ENCODE measurements at places on chromosomes 2 and 18.

- no peak for DNase-seq
Observed at GRCh38 chr18:35993013-35993412, 20.5 kb downstream of the RMP24 start.

DNA sequence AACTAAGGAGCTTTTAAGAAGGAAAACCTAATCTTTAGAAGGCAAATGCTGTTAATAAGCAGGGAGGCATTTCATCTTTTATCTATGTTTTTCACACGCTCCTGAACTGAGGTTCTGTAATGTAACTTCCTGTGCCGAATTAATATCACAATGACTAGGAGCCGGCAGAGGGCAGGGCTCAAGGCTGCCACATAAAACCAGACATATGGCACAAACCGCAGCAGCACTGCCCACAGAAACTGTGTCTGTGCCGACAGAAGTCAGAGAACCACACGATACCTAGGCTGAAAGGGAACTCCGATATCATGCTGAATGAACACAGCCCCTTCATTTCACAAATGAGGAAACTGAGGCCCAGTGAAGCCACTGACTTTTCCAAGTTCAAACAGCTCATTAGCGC lies 112.1 kb downstream of the EIPR1 start:
- no peak for DNase-seq

DNA sequence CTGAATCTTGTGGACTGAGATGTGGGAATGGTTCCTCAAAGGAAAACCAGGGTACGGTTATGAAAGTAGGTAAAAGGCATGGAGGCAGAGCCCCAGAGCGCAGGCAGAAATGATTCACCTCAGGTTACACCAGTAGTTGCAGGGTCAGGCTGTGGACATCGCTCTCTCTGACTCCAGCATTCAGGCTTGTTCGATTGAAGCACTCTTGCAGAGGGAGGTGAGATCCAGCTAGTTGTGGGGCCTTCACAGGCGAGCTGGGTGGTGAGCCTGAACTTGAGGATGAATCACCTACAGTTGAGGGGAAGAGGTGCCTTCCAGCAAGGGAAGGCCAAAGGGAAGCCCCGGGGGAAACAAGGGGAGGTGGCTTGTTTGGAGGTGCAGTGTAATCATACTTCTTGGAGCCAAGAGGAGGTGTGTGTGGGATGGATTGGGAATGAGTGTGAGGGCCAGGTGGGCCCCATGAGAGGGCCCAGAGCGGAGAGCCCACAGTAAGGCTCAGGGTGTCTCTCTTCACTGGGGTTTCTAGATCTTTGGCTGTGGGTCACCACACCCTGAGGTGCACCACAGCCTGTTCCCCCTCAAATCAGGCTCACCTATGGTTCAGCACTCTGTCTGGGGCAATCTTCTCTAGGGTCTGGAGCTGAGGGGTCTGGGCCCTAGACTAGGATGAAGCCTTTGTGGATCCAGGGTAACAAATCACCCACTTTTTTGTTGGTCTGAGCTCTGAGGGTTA lies 48.5 kb upstream of the MCFD2 start:
- no peak for DNase-seq

DNA sequence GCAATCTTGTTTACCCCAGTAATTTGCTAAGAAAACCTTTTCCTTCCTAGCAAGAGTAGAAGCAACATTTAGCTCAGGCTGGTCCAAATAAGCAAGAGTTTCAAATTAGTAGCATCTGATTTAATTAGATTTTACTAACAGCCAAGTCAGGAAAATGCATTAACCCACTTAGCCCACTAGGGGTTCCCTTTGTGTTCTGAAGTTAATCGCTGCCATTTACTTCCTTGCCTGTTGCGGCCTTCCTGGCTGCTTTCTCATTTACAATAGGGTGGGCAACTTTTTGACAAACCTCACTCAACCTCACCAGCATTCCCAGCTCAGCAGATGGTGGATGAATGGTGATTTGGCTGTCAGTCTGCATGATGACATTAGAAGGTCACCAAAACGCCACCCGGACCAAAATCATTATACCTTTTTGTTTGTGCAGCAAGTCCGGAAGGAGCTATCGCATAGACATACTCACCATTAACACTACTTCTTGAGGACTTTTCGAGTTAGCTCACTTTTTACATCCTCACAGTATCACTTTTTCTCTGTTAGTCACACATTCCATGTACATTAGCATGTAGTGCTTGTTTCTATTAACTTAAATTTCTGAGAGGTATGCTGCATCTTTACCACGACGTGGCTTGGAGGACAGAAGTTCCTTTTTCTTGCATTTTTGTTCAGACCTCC lies 101.5 kb upstream of the SETBP1 start:
- DNase-seq: no peak

DNA sequence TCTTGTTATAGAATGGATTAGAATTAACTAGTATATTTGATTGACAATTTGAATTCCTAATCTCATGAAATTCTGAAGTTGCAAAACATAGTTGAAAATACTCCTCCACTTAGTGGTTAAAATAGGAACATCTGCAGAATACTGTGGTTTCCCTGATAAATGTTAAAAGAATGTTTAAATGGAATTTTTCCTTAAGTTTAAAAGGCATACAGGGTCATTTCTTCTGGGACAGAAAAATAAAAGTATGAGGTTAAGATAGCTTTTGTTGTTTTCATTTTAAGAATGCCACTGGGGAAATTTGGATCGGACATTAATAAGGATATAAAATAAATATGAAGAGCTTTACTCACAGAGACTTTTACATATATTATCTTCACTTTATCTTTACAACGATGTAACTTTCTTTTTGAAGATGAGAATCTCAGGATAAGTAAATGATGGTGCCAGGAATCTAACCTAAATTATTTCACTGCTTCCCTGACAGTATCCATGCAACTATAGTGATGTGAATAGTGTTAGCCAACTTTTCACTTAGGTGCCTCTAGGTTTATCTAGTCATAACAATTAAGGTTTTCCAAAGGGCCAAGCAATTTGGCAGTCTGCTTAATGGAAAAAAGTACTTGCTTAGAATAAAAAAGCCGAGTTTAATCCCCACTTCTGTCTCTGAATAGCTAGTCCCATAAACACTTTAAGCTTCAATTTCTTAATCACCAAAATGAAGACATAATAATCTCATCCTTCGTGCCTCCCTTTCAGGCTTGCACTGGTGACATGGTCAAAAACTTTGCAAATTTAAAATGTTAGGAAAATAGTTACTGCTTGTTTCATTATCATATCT lies 151.8 kb upstream of the STK17B start:
- DNase-seq: no peak

DNA sequence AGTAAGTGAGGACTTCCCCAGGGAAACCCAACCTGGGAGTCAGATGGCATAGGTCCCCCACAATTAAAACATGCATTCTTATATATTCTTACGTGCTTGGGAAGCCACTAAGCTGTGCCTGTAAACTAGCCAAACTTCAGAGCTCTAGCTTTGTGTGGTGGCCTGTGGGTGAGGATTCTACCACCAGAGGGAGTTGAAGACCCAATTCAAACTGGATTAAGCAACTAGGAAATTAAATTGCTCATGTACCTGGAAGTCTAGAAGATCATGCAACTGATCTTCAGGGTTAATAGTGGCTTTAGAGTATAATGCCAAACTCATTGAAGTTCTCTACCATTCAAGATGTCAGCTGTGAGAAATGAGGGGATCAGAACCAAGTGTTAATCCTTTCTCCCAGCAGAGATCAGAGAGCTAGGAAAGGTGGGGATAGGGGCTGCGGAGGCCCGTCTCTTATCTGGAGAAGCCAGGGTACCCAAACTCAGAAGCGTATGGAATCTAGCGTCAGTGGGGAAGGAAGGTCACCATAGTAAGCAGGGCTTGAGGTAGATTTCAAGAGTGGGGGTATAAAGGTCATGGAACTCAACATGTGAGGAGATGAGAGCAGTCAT lies 53.2 kb upstream of the CCDC85A start:
- DNase-seq: no peak

- no peak for DNase-seq
Observed at GRCh38 chr2:54614819-54615218, 108.6 kb upstream of the EML6 start.

GRCh38 chr2:172978063-172978383 lies 97.6 kb upstream of the MAP3K20 start:
- no peak for DNase-seq

GRCh38 chr2:98088261-98088660 lies 1.3 kb downstream of the VWA3B start:
- DNase-seq: no peak

DNA sequence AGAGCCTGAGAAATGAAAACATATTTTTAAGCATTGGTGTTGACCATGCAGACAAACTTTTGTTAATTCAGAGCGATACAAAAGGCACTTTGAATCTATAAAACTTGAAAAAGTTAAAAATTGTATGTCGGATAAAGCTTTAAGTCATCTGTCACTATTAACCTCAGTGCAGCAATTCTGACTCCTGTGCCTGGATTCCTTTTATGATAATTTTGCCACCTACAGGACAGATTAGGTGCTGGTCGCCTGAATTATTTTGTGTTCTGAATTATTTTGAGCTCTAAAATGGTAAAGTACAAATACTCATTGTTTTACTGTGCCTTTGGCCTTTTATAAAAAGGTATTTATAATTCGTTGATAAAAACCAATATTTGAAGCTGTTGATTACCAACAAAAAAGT lies 19.4 kb upstream of the RNF138 start:
- no peak for DNase-seq

GRCh38 chr18:74331404-74331803 lies 15.8 kb downstream of the C18orf63 start:
- no peak for DNase-seq

DNA sequence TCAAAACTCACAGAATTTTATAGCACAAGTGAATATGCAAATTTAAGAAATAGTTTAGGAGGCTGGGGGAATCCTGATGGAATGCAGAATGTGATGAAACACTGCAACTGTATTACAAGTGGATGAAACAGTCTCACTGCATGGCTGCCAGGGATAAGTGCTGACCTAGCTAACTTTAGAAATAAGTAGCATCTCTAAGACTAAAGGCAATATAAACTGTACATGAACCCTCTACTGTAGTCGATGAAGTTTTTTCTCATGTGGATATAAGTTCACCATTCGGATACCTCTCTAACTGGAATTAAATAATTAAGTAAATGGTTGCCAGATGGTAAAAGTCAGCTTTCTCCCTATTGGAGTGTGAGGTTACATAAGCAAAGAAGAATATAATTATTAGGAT lies 777.8 kb upstream of the RAB6C start:
- DNase-seq: no peak

- no peak for DNase-seq
Observed at GRCh38 chr2:239884051-239884405, 141.1 kb downstream of the NDUFA10 start.

DNA sequence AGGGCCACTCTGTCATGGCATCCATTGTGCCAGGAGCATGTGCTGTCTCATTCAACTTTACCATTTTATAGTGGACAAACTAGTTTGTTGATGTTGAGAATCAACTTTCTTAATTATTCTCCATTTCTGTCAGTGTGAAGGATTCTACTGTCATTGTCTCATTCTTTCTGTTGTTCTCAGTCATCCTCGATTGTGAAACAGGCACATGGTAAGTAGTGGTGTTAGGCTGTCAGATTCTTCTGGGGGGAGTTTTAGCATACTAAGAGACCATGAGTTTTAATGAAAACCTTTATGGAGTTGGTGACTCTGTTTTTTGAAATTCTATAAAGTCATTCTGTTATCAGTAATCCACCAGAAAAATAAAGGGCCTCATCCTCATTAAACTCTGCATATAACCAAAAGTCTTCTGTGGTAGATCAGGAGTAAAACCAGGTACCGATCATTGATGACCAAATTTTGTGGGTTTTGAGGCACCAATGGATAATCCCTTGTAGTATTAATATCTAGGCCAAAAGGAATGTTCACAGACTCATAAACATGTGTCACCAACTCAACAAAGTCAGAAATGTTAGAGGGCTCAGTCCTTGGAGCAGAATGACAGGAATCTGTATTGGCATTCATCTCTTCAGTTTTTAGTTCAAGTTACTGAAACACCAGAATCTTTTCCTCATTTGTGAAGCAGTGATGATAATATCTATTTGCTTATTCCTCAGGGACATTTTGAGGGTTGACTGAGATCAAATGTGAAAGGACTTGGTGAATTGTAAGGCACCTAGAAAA lies 73.2 kb downstream of the CERS6 start:
- DNase-seq: no peak
